WTC11 (cell line): ENCODE measurements at places on chromosomes 4 and X.
A peak's percentile ranks its signal among the peaks of the same experiment; 100 is the strongest.

DNA sequence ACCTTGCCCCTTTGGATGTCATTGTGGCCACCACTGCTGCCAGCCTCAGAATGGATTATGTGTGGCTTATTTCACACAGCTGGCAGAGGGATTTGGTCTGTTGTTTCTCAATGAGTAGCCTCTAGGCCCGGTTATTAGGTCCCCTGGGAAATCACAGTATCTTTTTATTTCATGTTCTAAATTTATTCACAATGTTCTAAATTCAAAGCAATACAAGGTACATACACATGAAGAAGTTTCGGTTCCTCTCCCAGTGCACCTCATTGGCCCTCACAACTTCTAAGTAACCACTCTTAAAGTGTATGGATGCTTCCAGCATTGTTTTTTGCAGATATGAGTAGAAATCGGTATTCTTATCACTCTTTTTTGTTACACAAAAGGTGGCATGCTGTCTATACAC, 262.7 kb downstream of the RCHY1 start:
- no peaks in the 10 kb centered on the region for H3K4me1 ChIP-seq
- no peaks in the 10 kb centered on the region for H3K27me3 ChIP-seq
- H3K36me3 ChIP-seq: peaks cover 3% of the 10 kb centered on the region; the same call in 1 of the 2 replicates
- no peak overlapping the region for H3K4me3 ChIP-seq

DNA sequence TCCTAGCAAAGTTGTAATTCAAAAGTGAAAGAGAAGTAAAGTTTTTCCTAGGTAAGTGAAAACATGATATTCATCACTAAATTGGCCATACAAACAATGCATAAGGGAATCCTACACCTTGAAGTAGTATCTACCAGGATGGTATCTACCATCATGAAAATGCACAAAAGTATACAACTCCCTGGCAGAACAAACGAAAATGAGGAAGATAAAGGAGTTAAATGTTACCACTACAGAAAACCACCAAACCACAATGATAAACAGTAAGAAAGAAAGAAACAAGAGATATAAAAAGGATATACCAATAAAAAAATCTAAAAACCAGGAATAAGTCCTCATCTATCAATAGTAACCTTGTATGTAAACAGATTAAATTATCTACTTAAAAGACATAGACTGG, 26.9 kb downstream of the GK2 start:
- H3K27me3 ChIP-seq: no peaks in the 10 kb centered on the region
- H3K36me3 ChIP-seq: no peaks in the 10 kb centered on the region
- DNase-seq: no peak
- no peaks in the 10 kb centered on the region for H3K4me1 ChIP-seq
- no peak overlapping the region for H3K4me3 ChIP-seq

DNA sequence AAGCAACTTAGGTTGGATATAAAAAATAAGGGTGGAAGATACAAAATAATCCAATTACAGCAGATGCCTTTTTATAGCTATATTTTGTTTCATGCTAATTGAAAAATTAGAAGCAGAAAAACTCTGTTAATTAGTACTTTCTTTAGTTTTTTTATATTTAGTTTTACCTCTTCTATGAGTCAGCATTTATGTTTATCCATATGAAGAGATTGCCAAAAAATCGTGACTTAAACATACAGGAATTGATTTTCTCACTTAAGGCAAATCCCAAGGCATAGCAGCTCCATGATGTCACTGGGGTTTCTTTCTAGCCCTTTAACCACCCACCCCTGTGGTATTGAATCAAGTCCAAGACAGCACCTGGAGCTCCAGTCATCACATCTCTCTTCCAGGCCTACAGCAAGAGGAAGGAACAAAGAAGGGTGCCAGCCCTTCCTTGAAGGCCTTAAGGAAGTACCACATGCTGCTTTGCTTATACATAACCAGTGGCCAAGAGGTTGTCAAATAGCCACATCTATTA, 365.8 kb upstream of the TENM3 start:
- no peaks in the 10 kb centered on the region for H3K27me3 ChIP-seq
- no peak overlapping the region for H3K4me3 ChIP-seq
- peaks cover 8% of the 10 kb centered on the region for H3K4me1 ChIP-seq
- no peaks in the 10 kb centered on the region for H3K36me3 ChIP-seq

- DNase-seq: no peak
- peaks cover 7% of the 10 kb centered on the region for H3K36me3 ChIP-seq
- H3K4me1 ChIP-seq: peaks cover 74% of the 10 kb centered on the region
- no peaks in the 10 kb centered on the region for H3K27me3 ChIP-seq
- no peak overlapping the region for H3K4me3 ChIP-seq
Observed at GRCh38 chrX:72052415-72053090, 79.2 kb downstream of the RTL5 start.

GRCh38 chr4:28916585-28916984, 1803.6 kb upstream of the PCDH7 start:
- H3K27me3 ChIP-seq: no peaks in the 10 kb centered on the region
- H3K4me3 ChIP-seq: no peak overlapping the region
- H3K36me3 ChIP-seq: no peaks in the 10 kb centered on the region
- H3K27ac ChIP-seq: no peak overlapping the region
- no peak for DNase-seq

DNA sequence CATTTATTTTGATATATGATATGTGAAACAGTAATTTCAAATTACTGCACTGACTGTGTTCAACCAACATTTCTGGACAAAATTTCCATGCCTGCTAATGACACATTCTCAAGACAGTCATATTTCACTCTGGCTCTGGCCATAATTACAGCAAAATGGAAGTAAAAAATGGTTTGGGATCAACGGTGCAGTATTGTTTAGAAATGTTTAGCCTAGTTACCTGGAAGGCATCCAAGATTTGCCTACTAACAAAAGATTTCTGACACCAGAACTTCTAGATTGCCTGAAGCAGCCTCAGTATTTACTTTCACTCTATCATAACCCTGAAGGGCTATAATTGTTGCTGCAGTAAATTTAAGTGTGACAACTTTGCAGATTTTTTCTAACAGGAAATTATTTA, 416.3 kb downstream of the PCDH10 start:
- no peaks in the 10 kb centered on the region for H3K36me3 ChIP-seq
- no peak for DNase-seq
- no peak overlapping the region for H3K27ac ChIP-seq

GRCh38 chr4:106369456-106370060, 980 bp upstream of the GIMD1 start:
- peak; percentile 31 for DNase-seq
- no peaks in the 10 kb centered on the region for H3K27me3 ChIP-seq
- peaks cover 5% of the 10 kb centered on the region for H3K4me1 ChIP-seq
- no peak overlapping the region for H3K27ac ChIP-seq
- H3K36me3 ChIP-seq: no peaks in the 10 kb centered on the region
- H3K4me3 ChIP-seq: no peak overlapping the region

DNA sequence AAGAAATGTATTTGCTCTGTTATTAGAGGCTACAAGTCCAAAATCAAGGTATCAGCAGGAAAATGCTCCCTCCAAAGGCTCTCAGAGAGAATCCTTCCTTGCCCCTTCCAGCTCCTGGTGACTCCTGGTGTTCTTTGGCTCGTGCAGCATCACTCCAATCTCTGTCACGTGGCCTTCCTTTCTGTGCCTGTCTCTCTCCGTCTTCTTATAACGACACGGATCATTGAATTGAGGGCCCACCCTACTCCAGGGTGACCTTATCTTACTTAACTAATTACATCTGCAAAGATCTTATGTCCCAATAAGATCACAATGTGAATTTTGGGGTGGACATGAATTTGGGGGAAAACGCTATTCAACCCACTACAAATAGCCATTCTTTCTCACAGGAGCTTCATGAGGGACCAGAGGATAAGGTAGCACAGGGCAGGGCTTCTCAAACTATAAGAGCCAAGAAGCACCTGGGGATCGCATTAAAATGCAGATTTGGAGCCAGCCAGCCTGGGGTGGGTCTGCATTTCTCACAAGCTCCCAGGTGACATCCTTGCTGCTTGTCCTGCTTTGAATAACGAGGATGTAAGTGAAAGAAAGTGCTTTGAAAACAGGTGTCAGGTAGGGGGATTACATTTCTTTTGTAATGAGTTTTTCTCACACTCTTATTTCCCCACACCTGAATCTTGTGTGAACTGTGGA, 41.9 kb upstream of the APLN start:
- H3K4me3 ChIP-seq: peak overlapping the region; percentile 50
- H3K27me3 ChIP-seq: peaks cover 4% of the 10 kb centered on the region
- H3K27ac ChIP-seq: peak overlapping the region; percentile 79
- H3K4me1 ChIP-seq: peaks cover 50% of the 10 kb centered on the region
- DNase-seq: peak; percentile 43

GRCh38 chr4:78155616-78156105, 98.5 kb downstream of the FRAS1 start:
- H3K27ac ChIP-seq: no peak overlapping the region
- no peaks in the 10 kb centered on the region; the same call in 1 of the 2 replicates for H3K36me3 ChIP-seq
- H3K4me3 ChIP-seq: no peak overlapping the region
- H3K27me3 ChIP-seq: no peaks in the 10 kb centered on the region
- peaks cover 60% of the 10 kb centered on the region for H3K4me1 ChIP-seq

DNA sequence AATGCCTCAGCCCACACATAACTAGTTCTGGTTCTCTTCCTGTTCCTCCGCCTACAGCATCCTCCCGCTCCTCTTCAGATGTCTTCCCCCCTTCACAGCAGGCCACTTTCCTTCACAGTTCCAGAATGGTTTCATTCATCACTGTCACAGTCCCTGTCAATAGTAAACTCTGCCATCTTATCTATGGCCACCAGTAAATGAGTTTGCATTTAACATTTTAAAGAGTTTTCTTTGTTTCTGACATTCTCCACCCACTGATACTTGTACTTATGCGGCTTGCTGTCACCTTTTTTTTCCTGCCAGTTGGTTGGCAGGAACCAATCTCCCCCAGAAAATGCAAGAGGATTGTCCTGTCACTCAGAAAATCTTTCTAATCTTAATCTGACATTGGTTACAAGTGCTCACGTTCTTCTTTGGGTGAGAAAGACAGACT, 114.1 kb downstream of the GLUD2 start:
- H3K36me3 ChIP-seq: no peaks in the 10 kb centered on the region
- no peak overlapping the region for H3K4me3 ChIP-seq
- DNase-seq: no peak
- H3K27ac ChIP-seq: no peak overlapping the region
- peaks cover 14% of the 10 kb centered on the region for H3K4me1 ChIP-seq

GRCh38 chr4:83150653-83151330, 36.3 kb upstream of the PLAC8 start:
- no peaks in the 10 kb centered on the region for H3K36me3 ChIP-seq
- H3K4me3 ChIP-seq: no peak overlapping the region
- no peaks in the 10 kb centered on the region for H3K27me3 ChIP-seq
- no peak overlapping the region for H3K27ac ChIP-seq

DNA sequence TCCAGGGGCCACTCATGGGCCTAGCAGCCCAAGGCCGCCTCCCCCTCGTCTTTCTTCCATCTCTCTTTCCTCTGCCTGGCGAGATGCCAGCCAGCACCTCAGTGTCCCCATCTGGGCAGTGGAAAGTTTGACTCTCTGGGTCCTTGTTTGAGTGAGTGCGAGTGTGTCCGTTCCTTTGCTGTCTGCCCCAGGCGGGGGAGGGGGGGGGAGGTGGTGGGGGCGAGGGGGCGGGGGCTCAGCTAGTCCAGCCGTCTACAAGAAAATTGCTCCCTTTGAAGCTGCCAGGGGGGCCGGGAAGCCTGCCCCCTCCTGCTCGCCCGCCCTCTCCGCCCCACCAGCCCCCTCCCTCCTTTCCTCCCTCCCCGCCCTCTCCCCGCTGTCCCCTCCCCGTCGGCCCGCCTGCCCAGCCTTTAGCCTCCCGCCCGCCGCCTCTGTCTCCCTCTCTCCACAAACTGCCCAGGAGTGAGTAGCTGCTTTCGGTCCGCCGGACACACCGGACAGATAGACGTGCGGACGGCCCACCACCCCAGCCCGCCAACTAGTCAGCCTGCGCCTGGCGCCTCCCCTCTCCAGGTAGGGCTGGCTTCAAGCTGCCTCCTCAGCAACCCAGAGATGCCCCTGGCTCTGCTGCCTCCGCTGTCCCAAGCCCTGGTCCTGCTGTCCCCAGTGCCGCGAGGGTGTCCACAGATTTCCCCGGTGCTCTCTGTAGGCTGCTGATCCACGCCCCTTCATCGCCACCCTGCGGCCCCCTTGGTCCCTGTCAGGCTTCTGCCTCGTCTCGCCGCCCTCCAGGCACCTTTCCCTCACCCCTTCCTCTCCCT, at the start of gene BGN:
BGN (plus strand) TSS at position 440 of the 821 bp plus-strand sequence. CDS start 9,652 bp downstream, outside the sequence.
- no peaks in the 10 kb centered on the region for H3K36me3 ChIP-seq
- H3K27ac ChIP-seq: no peak within 1 kb of the TSS
- H3K4me3 ChIP-seq: peak within 1 kb of the TSS; percentile 47
- H3K27me3 ChIP-seq: no peaks in the 10 kb centered on the region
- peak; percentile 54 for DNase-seq
- peaks cover 8% of the 10 kb centered on the region; the same call in 1 of the 2 replicates for H3K4me1 ChIP-seq

- H3K4me3 ChIP-seq: no peak overlapping the region
- DNase-seq: no peak
- H3K27me3 ChIP-seq: no peaks in the 10 kb centered on the region
- no peak overlapping the region for H3K27ac ChIP-seq
- H3K4me1 ChIP-seq: no peaks in the 10 kb centered on the region
- H3K36me3 ChIP-seq: peaks cover 18% of the 10 kb centered on the region
Observed at GRCh38 chr4:11702886-11703557, 274.3 kb upstream of the HS3ST1 start.

DNA sequence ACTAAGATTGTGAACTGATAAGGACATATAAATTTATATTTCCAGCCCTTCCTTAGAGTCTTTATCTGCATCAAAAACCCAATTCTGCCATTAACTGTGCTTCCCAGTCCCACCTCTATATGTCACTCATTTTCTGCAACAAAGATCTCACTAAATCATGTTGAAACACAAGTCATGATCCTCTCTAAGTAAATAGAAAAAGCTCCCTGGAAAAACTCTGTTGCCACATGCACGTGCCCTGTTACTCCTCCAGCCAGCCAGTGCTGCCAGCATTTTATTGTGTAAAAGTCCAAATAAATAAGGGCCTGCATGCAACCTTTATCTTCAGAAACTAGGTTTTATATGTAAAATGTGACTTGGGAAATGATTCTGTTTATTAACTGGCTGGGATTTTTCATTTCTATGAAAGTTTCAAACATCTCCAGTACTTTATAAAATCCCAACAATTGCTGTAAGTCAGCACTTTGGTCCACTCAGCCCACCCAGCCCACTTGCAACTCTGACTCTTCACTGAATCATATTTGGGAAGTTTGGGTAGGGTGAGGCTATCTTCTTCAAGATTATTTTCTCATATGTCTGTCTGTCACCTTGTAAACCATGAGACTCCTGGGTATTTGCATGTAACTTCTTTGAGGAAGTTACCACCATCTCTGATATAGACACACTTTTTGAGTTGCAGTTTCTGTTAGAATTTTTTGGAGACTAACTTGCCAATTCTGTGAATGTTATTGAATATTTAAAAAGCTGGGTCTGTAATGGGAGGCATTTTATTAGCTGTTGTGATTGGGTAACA, 40.0 kb upstream of the SMARCA5 start:
- no peak overlapping the region for H3K27ac ChIP-seq
- H3K4me1 ChIP-seq: no peaks in the 10 kb centered on the region
- H3K27me3 ChIP-seq: no peaks in the 10 kb centered on the region
- H3K4me3 ChIP-seq: no peak overlapping the region
- peaks cover 8% of the 10 kb centered on the region; the same call in 1 of the 2 replicates for H3K36me3 ChIP-seq

GRCh38 chrX:42602136-42602535, 175.8 kb downstream of the PPP1R2C start:
- H3K4me1 ChIP-seq: peaks cover 4% of the 10 kb centered on the region; the same call in 1 of the 2 replicates
- no peak overlapping the region for H3K27ac ChIP-seq
- H3K27me3 ChIP-seq: no peaks in the 10 kb centered on the region

GRCh38 chrX:68725756-68726365, 78.4 kb downstream of the STARD8 start:
- no peak for DNase-seq

GRCh38 chr4:147954850-147955249, 223.0 kb downstream of the ARHGAP10 start:
- no peaks in the 10 kb centered on the region; the same call in 1 of the 2 replicates for H3K36me3 ChIP-seq
- H3K4me3 ChIP-seq: no peak overlapping the region
- no peak overlapping the region for H3K27ac ChIP-seq
- peaks cover 40% of the 10 kb centered on the region for H3K4me1 ChIP-seq

GRCh38 chrX:11768039-11768438, 10.0 kb downstream of the MSL3 start:
- H3K27ac ChIP-seq: no peak overlapping the region
- no peaks in the 10 kb centered on the region for H3K27me3 ChIP-seq
- no peaks in the 10 kb centered on the region for H3K4me1 ChIP-seq
- H3K36me3 ChIP-seq: peaks cover 19% of the 10 kb centered on the region
- no peak overlapping the region for H3K4me3 ChIP-seq
